ENCODE measurements at places on chromosomes 3 and 15.

DNA sequence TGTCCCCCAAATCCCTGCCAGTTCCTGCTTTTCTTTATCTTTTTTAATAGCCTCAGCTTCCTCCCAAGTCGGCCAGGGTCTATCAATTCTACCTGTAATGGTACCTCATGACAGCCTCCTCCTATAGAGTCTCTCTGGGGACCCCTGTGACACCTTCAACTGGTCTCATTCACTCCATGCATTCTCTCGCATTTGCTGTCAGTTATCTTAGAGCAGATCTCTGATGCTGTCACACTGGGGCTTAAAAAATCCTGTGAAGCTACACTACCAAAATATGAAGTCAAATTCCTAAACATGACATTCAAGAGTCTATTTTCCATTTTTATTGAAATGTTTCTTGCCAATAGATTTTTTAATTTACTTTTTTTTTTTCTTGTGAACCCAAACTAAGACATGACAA is 5.5 kb downstream of the VPS39 start:
- no peaks in the 10 kb centered on the region for H3K27me3 ChIP-seq
- H3K4me3 ChIP-seq: no peak overlapping the region
- peaks cover 18% of the 10 kb centered on the region for H3K4me1 ChIP-seq

GRCh38 chr3:193883551-193883950 is 252.4 kb upstream of the HES1 start:
- H3K36me3 ChIP-seq: no peaks in the 10 kb centered on the region
- peak overlapping the region; percentile 85 for H3K27ac ChIP-seq
- no peak overlapping the region for H3K4me3 ChIP-seq
- H3K4me1 ChIP-seq: peaks cover 27% of the 10 kb centered on the region

GRCh38 chr15:48595981-48596380 is 49.5 kb downstream of the FBN1 start:
- no peak overlapping the region for H3K4me3 ChIP-seq
- no peak for DNase-seq
- no peaks in the 10 kb centered on the region for H3K4me1 ChIP-seq
- H3K27ac ChIP-seq: no peak overlapping the region
- peaks cover 24% of the 10 kb centered on the region for H3K36me3 ChIP-seq
- no peaks in the 10 kb centered on the region for H3K27me3 ChIP-seq

- H3K27ac ChIP-seq: no peak overlapping the region
- H3K4me3 ChIP-seq: no peak overlapping the region
- no peaks in the 10 kb centered on the region for H3K4me1 ChIP-seq
- DNase-seq: no peak
- no peaks in the 10 kb centered on the region for H3K36me3 ChIP-seq
Measured at GRCh38 chr3:127408684-127409420, 121.0 kb upstream of the PRR20G start.

DNA sequence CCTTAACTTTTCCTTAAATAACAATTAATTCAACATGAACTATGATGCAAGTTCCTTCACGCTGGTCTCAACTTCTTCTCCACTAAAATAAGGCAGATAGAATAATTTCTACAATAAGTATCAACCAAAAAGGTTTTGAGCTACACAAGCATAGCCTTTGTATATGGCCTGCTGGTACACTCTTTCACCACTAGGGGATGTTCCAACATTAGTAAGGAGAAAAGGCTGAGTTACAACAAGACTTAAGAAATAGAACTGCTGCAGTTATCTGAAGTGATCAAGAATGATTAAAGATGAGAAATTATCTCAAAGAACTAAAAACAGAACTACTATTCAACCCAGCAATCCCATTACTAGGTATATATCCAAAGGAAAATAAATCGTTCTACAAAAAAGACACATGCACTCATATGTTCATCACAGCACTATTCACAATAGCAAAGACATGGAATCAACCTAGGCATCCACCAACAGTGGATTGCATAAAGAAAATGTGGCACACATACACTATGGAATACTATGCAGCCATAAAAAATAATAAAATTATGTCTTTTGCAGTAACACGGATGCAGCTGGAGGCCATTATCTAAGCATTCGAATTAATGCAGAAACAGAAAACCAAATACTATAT is 14.4 kb downstream of the ATP13A3 start:
- no peak for DNase-seq
- no peak overlapping the region for H3K4me3 ChIP-seq
- H3K36me3 ChIP-seq: no peaks in the 10 kb centered on the region
- H3K27me3 ChIP-seq: no peaks in the 10 kb centered on the region
- H3K27ac ChIP-seq: no peak overlapping the region

DNA sequence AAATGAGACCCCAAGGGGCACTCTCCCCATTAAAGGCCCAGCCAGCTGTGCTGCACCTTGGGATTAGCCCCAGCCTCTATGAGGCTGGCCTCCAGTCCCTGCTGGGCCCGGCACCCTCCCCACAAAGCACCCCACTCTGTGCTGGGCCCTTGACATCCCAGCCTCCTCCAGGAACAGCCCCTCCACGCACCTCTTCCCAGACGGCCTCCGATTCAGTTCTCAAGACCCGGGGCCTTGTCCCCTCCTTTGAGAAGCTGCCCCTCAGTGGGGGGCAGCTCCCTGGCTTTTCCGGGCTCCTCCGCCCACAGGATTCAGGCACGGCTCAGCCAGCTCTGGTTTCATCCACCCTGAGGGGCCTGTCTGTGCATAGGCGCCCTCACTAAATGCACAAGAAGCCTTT is 144.1 kb downstream of the LRRK1 start:
- H3K4me3 ChIP-seq: no peak overlapping the region
- H3K27ac ChIP-seq: no peak overlapping the region
- peaks cover 89% of the 10 kb centered on the region for H3K36me3 ChIP-seq
- H3K4me1 ChIP-seq: no peaks in the 10 kb centered on the region

- no peaks in the 10 kb centered on the region for H3K27me3 ChIP-seq
- H3K27ac ChIP-seq: no peak overlapping the region
- DNase-seq: no peak
- H3K4me1 ChIP-seq: no peaks in the 10 kb centered on the region
- H3K4me3 ChIP-seq: no peak overlapping the region
Measured at GRCh38 chr15:45690581-45691260, 55.9 kb downstream of the SQOR start.

GRCh38 chr3:164832216-164832615 is 246.1 kb downstream of the SI start:
- no peak overlapping the region for H3K4me3 ChIP-seq
- no peak for DNase-seq
- no peaks in the 10 kb centered on the region for H3K27me3 ChIP-seq
- H3K4me1 ChIP-seq: no peaks in the 10 kb centered on the region
- H3K36me3 ChIP-seq: no peaks in the 10 kb centered on the region

DNA sequence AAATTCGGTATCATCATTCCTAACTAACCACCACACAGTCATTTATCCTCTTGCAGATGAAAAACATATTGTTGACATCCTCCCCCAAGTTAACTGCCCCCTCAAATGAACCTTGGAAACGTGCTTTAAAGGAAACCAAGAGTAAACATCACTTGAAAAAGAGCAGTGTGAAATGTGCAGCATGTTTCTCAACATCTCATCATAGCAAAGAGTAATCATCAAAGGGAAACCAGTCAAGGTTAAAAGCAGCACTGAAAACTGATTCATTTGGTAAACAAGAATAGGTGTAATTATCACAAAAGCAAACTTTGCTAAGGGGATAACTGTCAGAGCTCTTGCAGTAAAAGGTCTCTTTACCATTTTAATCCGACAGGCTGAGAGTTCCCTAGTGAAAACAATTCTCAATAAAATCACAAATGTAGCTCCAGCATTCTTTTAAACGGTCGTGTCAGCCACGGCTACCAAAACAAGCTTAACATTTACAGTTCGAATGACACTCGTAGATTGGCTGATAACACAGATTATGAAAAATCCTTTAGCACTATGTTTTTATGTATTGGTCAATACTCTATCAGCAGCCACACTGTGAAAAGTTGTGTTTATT is 461.0 kb downstream of the GBE1 start:
- no peaks in the 10 kb centered on the region for H3K27me3 ChIP-seq
- no peak for DNase-seq
- H3K4me1 ChIP-seq: no peaks in the 10 kb centered on the region
- no peak overlapping the region for H3K4me3 ChIP-seq

DNA sequence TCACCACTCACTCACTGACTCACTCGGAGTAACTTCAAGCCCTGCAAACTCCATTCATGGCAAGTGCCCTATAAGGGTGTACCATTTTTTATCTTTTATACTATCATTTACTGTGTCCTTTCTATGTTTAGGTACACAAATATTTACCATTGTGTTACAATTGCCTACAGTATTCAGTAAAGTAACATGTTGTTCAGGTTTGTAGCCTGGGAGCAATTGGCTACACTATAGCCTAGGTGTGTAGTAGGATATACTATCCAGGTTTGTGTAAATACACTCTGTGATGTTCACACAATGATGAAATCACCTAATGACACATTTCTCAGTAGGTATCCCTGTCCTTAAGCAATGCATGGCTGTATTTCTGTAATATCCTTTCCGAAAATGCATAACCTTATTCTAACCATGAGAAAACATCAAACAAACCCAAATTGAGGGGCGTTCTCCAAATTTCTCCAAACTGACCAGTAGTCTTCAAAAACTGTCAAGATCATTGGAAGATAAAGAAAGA is 17.9 kb upstream of the CNOT10 start:
- no peak overlapping the region for H3K27ac ChIP-seq
- no peaks in the 10 kb centered on the region for H3K36me3 ChIP-seq
- DNase-seq: no peak
- H3K4me3 ChIP-seq: no peak overlapping the region
- H3K4me1 ChIP-seq: no peaks in the 10 kb centered on the region
- no peaks in the 10 kb centered on the region for H3K27me3 ChIP-seq

All from esophagus squamous epithelium (tissue), 5 donors.